ENCODE measurements at places on chromosomes 5 and 9. TPM values are rescaled to one million over a fixed set of nuclear protein-coding genes. Genes with fewer than 3 reads are reported as not detected.

Gene PTPRD
- total RNA-seq, result 210 TPM

Gene OBP2A
- not detected for total RNA-seq

GRCh38 chr5:115209279-115209678 lies 39.6 kb upstream of the TRIM36 start:
- DNase-seq, result no peak

- DNase-seq, result no peak
Observed at GRCh38 chr5:91194824-91195381, 188.2 kb downstream of the ARRDC3 start.
